ENCODE measurements at places on chromosomes 3 and 15.

GRCh38 chr3:133713347-133713746, 32.8 kb upstream of the TF start:
- DNase-seq = no peak

GRCh38 chr15:71629781-71630474, 180.4 kb upstream of the NR2E3 start:
- no peak for DNase-seq

DNA sequence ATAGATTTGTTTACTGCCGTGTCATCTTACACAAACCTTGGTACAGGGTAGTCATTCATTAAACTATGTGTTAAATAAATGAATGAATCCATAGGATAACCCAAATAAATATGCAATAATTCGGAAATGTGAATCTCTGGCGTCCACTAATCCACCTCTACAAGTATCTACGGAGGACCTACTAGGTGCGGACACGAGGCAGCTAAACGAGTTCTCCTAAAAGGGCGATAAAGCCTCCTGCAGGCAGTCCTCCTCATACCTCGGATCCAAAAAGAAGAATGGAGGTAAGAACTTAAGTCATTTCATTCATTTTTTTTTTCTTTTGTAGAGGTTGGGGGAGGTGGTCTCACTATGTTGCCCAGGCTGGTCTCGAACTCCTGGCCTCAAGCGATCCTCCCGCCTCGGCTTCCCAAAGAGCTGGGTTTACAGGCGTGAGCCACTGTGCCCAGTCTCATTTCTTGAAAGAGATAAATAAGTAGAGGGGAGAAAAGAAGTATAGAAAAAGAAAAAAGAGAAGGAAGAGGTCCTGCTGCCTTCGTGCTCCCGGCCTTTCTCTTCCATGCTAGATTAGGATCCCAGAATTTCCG, 706 bp upstream of the RPL35A start:
- no peak for DNase-seq

DNA sequence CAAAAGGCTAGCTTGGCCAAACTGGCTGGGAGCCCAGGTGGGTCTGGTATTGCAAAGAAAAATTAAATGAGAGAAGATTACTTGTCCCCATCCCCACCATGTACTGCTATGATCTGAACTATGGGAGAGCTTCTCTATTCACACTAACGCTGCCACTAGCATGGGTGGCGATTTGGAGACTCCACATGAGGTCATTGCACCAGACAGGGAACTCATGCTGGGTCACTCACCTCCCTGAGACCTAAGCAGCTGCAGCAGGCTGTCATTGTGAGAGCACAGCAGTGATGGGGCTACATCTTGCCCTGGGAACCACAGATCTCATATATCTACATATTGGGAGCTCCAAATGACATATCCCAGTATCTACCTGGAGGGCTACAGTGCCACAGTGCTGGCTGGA, 36.3 kb upstream of the NECTIN3 start:
- no peak for DNase-seq
